ENCODE measurements at places on chromosomes 11 and 22.

GRCh38 chr11:33942954-33943353 is 51.1 kb upstream of the LMO2 start:
- DNase-seq: peak; percentile 61

GRCh38 chr22:47238690-47239473 is 476.4 kb downstream of the TBC1D22A start:
- DNase-seq: no peak

DNA sequence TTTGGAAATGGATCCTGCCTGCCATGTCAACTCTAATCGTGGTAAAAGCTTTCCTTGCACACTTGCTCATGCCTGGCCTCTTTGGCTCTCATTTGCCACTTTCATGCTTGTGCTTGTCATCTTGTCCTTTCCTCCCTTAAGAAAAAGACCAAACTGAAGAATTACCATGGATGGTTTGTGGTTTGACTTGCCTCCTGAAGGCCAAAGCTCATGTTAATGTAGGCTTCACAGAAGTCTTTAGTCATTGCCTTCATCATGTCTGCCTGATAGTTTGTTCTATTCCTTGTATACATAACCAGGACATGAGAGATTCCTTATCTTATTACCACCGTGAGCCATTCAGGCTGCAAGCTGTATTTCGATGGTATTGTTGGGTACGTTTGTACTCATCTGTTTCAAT is 17.3 kb downstream of the TEAD1 start:
- no peak for DNase-seq

GRCh38 chr11:134364261-134364660 is 32.5 kb downstream of the GLB1L2 start:
- no peak for DNase-seq

DNA sequence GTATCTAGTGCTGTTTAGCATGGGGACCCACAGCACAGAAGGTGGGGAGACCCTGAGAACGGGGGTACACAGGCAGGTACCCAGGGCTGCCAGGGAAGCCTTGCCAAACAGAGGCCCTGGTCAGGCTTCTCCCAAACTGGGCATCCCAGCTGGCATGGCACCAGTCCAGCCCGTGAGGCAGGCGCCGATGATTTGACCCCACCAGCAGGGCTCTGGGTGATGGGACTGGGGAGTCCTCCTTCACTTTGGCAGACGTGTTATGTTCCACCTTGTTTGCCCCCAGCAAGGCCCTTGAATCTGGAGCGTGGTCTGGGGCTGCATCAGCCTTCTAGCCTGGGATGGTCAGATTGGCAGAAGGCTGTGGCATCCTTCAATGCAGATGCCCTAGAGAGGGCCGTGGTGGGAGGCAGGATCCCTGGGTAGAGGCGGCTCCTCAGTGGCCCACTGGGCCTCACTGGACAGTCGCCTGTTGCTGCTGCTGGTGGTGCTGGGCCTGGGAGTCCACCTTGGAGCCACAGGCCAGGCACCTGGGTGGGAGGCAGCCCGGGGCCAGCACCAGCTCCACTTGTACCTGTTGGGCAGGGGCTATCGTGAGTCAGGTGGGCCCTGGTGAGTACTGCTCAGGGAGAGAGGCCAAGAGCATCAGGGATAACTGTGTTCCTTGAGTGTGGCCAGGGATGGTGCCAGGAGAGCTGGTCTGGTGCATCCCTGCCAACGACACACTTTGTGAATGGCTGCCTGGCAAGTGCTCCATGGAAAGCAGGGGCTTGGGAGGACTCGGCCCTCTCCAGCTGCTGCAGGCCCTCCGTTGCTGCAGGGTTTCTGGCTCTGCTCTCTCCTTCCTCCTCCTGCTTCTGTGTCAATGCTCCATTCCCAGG is 3.3 kb downstream of the ADORA2A start:
- no peak for DNase-seq

GRCh38 chr11:9020916-9021315 is 17.1 kb upstream of the NRIP3 start:
- no peak for DNase-seq

- no peak for DNase-seq
Measured at GRCh38 chr22:23156286-23156685, 11.0 kb downstream of the RAB36 start.
